Ecto neural progenitor cell (in vitro differentiated cells): ENCODE measurements at places on chromosomes 7 and 10.

DNA sequence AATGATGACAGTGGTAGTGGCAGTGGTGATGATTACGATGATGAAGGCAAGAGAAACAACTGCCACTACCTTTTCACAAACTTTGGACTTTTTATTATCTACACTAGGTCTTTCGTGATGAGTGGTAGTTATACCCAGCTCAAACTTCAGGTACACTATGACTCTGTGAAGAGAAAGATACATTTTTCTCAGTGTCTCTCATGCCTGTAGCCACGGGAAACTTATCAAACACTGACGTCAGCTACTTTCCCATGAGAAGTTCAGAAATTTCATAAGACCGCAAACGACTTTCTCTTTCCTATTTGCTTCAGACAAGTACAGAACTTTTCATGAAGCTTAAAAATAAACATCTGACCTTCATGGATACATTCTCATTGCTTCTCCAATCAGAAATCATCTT, 57.0 kb downstream of the CALD1 start:
- no peak for DNase-seq

- DNase-seq = no peak
Measured at GRCh38 chr7:50156706-50157105, 63.7 kb upstream of the ZPBP start.

DNA sequence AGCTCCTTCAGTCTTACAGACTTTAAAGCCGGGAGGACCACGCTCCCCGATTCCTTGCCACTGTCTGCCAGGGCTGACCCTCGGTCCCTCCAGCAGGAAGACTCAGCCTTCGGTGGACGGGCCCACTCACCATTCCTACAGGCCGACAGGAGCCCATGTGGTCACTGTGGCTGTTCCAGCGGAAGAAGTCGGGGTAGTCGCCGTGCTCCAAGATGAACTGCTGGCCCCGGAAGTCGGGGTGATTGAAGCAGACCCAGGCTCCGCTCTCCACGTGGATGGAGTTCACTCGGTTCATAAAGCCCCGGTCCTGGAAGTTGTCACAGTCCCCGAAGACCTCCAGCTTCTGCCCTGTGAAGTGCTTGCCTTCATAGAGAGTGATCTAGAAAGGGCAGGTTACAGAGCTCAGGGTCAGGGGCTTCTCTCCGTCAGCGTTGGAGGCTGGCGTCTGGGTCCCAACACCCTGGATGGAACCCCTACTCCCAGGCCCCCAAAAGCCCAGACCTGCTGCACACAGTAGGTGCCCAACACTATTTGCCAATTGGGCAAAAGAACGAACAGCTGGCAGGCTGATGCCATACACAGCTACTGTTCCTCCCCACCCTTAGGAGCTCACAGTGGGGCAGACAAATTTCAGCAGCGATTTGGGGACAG, 1.9 kb downstream of the CRYGN start:
- no peak for DNase-seq

DNA sequence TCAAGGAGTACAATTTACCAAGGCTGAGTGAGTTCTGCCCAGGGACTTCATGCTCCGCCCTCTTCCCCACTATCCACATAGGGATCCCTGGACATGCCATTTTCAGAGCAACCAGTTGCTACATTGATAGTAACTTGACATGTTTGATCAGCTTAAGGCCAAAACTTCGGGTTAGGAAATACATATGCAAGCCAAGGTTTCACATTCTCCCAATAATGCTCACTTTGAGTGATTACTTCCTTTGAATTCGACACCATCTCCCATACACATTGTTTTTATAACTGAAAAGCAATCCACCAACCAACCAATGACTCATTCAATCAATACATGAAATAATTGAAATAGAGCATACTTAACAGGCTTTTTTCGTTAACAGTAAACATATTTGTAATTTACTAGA, 137.9 kb downstream of the GLI3 start:
- DNase-seq = no peak

DNA sequence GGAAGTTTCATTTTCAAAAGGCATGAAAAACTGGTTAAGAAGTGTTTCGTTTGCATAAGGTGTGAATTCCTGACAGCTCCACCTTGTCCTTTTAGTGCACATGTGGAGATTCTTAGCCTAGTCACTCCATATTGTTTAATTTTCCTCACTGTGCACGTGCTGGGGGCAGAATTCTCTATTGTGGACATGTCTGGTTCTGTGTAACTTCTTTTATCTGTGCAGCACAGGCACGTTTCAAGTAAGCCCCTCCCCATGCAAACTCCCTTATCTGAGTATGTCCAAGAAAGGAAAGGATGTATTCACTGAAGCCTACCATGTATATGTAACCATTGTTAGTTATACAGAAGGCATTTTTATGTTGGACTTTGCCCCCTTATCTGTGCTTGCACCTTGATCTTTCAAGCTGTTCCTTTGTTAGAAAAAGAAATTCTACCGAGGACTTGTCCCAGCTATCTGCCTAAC, 1346.3 kb downstream of the REEP3 start:
- DNase-seq = no peak

DNA sequence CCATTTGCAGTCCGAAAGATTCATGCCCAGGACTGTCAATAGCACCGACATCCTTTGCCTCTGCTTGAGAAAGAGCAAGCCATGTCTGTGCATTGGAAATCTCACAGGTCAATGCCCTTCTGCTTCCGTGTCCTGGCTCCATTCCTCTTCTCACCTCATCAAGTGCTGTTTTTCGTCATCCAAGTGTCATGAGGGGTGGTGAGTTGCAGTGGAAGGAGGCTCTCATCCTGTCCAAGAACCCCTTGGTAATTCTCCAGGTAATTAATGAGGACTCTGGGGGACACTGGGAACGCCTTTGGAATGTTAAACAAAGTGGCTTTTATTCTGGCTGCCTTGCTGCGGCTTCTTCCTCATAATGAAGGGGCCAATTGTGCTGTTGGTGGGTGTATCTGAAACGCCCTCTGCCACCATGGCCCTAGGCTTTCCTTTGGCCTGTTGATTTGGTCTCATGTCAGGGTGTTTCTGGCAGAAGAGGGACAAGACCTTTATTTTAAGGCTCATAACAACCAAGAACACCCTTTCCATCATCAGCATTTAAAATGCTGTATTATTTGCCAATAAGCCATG, 57.7 kb downstream of the PPP1R3C start:
- DNase-seq = no peak

DNA sequence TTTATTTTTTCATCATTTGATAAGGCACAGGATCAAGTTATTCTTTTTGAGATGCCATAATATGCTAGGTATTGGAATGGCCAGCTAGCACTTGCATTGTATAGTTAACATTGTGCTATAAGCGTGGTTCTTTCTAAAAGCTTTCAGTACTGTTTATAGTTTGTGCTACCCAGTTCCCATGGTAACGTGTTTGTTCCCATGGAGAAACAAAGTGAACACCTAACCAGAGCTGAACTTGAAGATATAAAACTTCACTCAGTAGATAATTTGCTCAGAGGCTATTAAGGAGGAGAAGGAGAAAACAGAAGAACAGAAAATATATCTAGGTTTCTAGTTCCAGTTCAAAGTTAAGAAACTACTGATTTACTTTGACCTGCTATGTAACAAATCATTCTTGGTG, 23.6 kb upstream of the ITGB8 start:
- no peak for DNase-seq

GRCh38 chr7:105826143-105826542, 50.3 kb downstream of the ATXN7L1 start:
- no peak for DNase-seq

- no peak for DNase-seq
Measured at GRCh38 chr7:24786941-24787340, 29.7 kb upstream of the GSDME start.

DNA sequence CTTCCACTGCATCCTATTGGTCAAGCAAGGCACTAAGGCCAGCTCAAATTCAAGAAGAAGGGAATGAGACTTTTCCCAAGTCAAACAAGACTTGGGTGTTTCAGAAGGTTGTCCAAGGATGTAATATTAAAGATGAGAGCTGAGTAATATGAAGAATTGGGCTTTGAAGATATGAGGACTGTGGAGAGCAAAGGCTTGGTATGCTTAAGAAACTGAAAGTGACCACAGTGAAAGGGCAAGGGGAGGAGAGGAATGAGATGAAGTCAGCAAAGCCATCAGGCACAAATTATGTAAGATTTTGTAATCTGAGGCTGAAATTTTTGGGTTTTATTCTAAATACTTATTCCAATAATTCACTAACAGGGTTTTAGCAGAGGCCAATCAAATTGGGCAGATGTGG, 38.6 kb upstream of the NPY start:
- DNase-seq = no peak

GRCh38 chr10:15795036-15795792, 65.1 kb downstream of the MINDY3 start:
- DNase-seq = no peak

DNA sequence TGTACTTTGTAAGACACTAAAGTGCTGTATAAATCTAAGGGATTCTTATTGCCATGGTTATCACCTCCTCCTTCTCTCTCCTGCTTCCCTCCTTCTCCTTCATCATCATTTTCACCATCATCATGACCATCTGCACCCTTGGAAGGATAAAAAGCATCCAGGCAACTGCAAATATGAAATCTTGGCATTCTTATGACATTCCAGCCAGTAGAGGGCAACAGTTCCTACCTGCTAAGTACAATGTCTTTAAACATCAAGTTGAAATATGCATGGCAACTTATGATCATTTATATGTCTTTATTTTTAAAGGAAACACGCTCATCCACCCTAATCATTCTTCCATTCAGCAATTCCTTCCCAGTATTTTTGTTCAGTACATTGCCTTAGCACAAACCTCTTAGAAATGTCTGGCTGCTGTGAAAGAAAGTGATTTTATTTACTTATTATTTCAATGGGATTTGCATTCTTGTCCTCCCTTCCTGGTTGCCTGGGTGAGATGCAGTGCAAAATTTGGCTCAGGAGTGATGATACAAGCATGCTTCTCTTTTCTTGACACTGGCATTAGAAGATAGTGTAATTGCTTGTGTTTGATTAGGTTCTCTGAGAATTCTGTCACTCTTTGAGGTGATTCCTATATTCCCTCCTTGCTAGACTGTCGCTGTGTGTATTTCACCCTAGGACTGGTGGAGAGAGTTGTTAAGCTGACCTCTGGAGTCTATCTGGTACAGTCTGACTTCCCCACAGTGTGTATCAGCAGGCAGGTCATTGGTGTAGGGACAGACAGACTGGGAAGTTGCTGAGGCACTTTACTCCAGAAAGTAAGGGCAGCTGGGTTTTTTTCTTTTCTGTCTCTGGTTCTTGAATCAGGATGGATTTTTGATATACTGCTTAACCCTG, 188.5 kb upstream of the BMPER start:
- DNase-seq = no peak

- no peak for DNase-seq
Measured at GRCh38 chr10:22054961-22055360, 51.4 kb upstream of the DNAJC1 start.

- DNase-seq = no peak
Measured at GRCh38 chr10:101011517-101012423, 12.2 kb downstream of the LZTS2 start.

GRCh38 chr7:149866139-149866778, 7.5 kb upstream of the ATP6V0E2 start:
- no peak for DNase-seq

DNA sequence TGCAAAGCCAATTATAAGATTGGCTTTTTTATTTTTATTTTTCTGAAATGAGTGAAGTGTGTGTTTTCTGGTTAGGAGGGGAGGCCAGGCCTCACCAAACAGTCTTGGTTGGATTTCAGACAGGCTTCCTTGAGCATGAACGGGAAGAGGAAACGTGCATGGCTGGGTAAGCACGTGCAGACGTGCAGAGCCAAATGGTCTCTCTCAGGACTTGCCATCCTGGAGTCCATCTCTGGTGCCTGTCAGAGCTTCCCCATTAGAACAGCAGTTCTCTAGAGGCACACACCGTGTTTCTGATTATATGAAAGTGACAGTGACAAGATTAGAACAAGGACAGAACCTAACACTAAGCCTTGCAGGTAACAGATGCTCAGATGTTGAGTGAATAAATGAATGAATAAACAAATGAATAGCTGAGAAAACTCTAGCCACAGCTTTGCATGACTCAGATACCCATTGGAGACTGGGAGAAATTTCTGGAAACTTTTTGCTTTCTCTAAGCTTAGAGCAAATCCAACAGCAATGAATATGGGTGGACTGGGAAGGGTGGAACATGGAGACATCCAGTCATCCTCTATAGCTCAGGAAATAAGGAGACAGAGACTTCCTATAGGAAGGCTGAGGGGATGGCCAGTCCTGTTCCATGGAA, 11.8 kb upstream of the CALD1 start:
- DNase-seq = no peak

- no peak for DNase-seq
Measured at GRCh38 chr10:6070660-6071059, 8.5 kb upstream of the IL2RA start.

- no peak for DNase-seq
Measured at GRCh38 chr7:13197501-13197900, 510.1 kb downstream of the ARL4A start.

- peak; percentile 84 for DNase-seq
Measured at GRCh38 chr10:118259288-118259906, 82.7 kb downstream of the FAM204A start.

GRCh38 chr10:43114743-43115611, 23.3 kb upstream of the CSGALNACT2 start:
- no peak for DNase-seq

DNA sequence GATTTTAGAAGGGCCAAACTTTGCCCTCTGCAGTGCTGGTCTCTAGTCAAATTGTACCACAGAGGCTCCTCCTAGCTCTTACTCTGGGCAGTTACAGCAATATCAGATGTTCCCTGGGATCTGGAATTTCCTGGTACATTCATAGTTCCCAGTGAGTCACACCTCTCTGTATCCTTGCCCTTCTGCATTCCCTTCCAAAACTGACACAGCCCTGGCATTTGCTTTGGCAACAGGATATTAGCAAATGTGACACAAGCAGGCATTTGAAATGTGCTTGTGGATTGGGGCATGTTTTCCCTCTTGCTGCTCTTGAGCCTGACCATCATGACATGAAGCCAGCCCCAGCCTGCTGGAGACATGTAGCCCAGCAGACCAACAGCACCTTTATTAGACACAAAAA, 284.7 kb upstream of the AKR1E2 start:
- no peak for DNase-seq

DNA sequence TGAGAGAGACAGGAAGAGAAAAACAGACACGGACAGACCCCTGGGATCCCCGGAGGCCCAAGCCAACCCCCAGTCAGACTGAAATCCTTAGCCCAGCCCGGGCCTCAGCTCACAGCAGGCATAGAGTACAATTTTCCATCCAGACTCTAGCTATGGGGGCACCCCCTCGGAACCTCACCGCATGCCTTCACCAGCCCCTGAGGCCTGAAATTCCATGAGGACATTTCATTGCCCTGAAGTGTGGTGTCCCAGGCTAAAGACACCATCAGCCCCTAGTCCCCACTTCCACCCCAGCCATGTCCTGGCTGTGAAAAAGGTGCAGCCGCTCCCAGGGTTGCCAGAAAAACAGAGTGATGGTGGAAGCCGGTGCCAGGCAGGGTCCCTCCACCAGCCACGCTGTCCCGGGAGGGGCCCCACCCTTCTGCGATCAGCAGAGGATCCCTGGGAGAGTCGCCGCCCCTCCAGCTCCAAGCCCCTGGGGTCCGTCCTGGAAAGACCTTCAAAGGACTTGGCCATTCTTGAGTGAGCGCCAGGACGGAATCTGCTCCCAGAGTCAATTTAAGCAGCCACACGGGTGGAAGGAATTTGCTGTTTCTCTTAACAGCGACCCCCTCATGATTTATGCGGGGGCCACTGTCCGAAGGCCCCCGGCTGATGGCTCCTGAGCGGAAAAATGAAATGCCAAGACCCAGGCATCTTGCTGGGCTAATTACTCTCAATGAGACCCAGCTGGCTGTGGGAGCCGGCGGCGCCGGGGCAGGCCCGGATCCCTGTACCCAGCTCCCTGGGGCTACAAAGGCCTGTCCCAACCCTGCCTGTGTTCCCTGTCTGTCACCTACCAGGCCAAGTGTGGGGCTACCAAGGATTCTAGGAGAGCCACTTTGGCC, 23.2 kb downstream of the MYL10 start:
- DNase-seq = no peak
